ENCODE measurements at places on chromosomes 13 and 19.

DNA sequence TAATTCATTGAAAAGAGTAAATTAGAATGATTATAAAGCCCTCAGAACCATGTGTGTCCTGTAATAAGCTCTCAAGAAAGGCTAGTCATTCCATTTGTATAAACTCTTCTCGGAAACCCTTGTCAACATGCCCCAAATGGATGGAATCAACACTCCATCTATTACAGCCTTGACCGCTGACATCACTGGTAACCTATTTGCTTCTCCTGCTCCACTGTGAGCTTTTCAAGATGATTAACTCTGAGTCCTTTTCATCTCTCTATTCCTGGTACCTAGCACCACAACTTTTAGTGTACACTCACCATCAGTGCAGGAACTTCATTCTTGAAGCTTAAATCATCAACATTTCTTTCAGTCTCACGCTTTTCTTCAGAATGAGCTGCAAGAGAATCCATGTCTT lies 612.0 kb downstream of the DCT start:
- DNase-seq = no peak

- DNase-seq = no peak
Observed at GRCh38 chr13:22980936-22981335, 199.8 kb upstream of the SGCG start.

- no peak for DNase-seq
Observed at GRCh38 chr13:113919761-113920559, 53.9 kb downstream of the C13orf46 start.

DNA sequence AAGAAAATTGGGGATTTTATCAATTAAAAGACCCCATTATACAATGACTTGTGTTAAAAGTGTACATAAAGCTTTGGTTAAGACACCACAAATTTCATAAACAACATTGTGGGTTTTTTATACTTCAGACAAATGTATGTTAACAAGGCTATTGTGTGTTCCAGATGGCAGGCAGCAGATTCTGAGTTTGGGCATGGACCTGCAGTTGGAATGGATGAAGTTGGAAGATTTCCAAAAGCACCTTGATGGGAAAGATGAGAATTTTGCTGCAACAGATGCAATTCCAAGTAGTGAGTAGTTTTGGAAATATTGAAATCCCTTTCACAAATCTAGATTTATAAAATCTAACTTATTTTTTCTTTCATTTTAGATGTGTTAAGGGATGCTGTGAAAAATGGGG lies 25.4 kb downstream of the MPHOSPH8 start:
- DNase-seq = no peak

DNA sequence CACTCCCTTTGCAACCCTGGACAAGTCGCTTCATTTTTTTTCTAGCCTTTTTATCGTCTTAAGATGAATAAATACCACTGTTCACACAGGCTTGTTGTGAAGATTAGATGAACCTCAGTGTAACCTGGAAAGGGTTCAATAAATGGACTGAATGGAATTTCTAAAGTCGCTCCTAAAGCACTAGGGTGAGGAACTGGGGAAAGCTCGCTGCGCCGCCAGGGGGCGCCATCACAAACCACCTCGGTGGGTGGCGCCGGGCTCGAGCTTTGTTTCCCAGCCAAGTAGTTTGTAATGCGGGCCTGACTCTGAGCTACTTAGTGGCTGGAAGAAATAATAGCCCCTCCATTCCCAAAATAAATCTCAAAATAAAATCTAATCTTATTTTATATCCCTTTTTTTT lies 2.2 kb upstream of the CEACAM6 start:
- no peak for DNase-seq

DNA sequence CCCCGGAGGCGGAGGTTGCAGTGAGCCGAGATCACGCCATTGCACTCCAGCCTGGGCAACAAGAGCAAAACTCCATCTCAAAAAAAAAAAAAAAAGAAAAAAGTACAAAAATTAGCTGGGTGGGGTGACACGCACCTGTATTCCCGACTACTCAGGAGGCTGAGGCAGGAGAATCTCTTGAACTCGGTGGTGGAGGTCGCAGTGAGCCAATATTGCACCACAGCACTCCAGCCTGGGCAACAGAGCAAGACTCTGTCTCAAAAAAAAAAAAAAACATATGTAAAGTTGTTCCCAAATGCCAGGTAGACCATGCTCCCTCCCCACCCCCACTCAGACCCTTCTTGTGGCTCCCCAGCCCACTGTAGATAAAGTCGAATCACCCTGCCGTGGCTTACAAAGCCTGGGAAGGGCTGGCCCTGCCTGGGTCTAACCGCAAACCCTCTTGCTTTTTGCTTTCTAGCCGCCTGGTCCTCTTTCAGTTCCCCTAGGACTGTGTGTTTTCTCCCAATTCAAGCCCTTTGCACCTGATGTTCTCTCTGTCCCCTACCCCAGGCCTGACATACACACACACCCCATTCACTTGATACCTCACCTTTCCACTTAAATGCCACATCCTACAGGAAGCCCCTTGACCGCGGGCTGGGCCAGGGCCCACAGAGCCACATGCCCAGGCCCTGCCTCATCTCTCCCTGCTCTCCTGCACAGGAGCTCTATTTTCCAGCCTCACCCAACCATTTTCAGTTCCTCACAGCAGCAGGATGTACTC lies 34.4 kb downstream of the MAP4K1 start:
- no peak for DNase-seq

DNA sequence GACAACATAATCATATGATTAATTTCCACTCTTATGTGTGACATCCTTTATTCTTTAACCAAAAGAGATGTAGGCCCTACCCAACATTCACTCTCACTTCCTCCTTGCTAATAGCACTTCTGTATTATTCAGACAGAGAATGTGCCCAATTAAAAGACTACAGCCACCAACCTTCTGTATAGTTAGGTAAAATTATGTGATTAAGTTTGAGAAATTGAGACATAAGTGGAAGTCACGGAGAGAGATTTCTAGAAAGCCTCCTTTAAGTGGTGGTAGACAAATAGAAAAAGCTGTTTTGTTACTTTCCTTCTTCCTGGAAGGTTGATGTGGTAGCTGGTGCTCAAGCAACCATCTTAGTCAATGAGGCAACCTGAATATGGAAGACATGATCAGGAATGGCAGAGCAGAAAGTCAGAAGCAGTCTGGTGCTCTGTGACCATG lies 14.8 kb downstream of the EPSTI1 start:
- DNase-seq = no peak

DNA sequence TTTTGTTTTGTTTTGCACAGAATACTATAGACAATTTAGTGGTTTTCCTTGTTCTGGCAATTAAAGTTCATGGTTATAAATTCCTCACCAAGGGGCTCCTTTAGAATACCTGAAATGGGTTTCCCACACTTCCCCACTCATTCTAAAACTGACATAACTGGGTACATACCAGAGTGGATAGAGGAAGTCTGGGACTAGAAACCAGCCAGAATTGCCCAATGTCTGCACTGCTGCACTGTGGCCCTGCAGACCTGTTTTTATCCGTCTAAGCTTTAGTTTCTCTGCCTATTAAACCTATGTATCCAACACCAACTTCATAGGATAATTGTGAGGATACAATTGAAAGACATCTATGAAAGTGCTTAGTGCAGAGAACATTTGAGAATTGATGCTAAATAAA lies 498.6 kb downstream of the KCTD12 start:
- no peak for DNase-seq

- DNase-seq = no peak
Observed at GRCh38 chr13:27919934-27920676, at the start of gene PDX1. PDX1 (plus strand) TSS chr13:27920000; CDS start chr13:27920139, 139 bp downstream.
